Osteocyte (in vitro differentiated cells): ENCODE measurements at places on chromosomes 5 and 9. TPM values are rescaled to one million over a fixed set of nuclear protein-coding genes. Genes with fewer than 3 reads are reported as not detected.

GRCh38 chr9:114072184-114073140 is 5.6 kb downstream of the AMBP start:
- no peaks in the 10 kb centered on the region for H3K4me1 ChIP-seq
- peaks cover 45% of the 10 kb centered on the region for H3K27me3 ChIP-seq
- H3K36me3 ChIP-seq = no peaks in the 10 kb centered on the region
- no peak overlapping the region for H3K4me3 ChIP-seq
- no peak overlapping the region for H3K27ac ChIP-seq

The GDF9 gene
- 0.30 and 0.50 TPM in 2 replicates for total RNA-seq

DNA sequence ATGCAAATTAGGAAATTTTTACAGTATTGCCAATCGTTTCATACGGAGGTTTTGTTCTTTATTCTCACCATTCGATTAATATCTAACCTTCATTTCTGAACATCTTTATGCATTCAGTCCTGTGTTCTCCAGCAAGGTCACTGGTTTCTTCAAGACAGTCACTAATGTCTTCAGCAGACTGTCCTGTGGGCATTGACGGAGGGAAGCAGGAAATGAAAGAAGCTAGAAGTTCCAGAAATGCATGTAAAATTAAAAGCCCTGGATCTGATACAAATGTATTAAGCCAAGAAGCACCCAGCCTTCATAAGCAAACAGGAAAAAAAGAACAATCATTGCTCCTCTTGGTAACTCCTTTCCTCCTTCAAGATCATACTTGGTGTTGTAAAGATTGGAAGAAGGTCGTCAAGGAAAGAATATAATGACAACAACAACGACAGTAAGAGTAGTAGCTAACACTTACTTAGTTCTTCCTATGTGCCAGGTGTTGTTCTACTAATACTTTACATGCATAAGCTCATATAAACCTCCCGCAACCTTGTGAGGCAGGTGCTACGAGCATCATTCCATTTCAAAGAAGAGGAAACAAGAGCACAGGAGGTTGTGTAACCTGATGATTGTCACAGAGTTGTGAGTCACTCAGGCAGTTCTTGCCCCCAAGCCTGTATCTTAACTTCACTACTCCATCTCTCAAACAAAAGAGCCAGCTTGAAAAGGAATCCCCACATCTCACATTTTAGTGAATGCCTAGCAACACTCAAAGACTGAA is 59.9 kb upstream of the CER1 start:
- peaks cover 19% of the 10 kb centered on the region for H3K27me3 ChIP-seq
- no peak overlapping the region for H3K4me3 ChIP-seq
- no peaks in the 10 kb centered on the region for H3K36me3 ChIP-seq
- H3K4me1 ChIP-seq = no peaks in the 10 kb centered on the region

The NOXA1 gene
- total RNA-seq = 1.0 and 1.5 TPM in 2 replicates

The ARL14EPL gene
- total RNA-seq = not detected in 2 replicates

DNA sequence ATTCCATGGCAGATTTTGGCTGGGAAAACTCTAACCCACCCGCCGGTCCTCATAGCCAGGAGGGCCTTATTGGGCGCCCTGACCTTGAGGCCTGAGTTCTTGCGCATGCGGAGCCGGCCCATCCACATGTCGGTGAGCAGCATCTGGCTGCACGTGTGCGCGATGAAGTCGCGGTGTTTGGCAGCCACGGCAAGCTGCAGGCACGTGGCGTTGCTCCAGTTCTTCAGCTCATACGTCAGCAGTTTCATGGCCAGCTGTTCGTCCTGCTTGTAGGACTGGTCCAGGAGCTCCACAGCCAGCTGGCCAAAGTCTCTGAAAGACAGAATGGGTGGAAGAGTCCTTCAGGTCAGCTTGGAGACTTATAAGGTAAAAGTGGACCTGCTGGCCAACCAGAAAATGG is 204.3 kb upstream of the KLF9 start:
- no peak overlapping the region for H3K27ac ChIP-seq
- no peak overlapping the region for H3K4me3 ChIP-seq
- peaks cover 18% of the 10 kb centered on the region for H3K27me3 ChIP-seq
- no peaks in the 10 kb centered on the region for H3K36me3 ChIP-seq
- H3K4me1 ChIP-seq = peaks cover under 1% of the 10 kb centered on the region
- no peak for DNase-seq

- no peaks in the 10 kb centered on the region for H3K36me3 ChIP-seq
- peaks cover 2% of the 10 kb centered on the region for H3K27me3 ChIP-seq
- H3K27ac ChIP-seq = no peak overlapping the region
- no peak for DNase-seq
- no peak overlapping the region for H3K4me3 ChIP-seq
- H3K4me1 ChIP-seq = peaks cover 2% of the 10 kb centered on the region
Observed at GRCh38 chr9:136654820-136655535, 7.7 kb upstream of the EGFL7 start.

GRCh38 chr9:72524820-72525540 is 3.6 kb downstream of the TMC1 start:
- DNase-seq = no peak
- no peaks in the 10 kb centered on the region for H3K36me3 ChIP-seq
- no peak overlapping the region for H3K4me3 ChIP-seq

DNA sequence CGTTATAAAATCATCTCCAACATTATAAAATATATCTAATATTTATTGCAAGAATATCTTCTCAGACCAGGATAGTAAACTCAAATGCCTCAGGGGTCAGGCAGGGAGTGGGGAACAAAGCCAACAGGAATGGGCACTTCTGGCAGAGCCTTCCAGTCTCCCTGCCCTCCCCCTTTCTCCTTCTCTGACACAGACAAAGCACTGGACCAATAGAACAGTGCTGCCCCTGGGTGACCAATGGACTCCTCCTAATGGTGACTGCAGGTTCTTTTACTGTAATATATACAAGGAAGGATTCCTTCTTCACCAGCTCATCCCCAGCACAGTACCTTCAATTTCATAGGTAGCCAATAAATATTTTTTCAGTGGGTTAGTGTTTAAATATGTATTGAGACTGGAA is 31.1 kb upstream of the MAMDC2 start:
- no peak for DNase-seq
- no peak overlapping the region for H3K4me3 ChIP-seq
- H3K36me3 ChIP-seq = no peaks in the 10 kb centered on the region
- no peaks in the 10 kb centered on the region for H3K27me3 ChIP-seq

GRCh38 chr5:130110328-130110727 is 206.1 kb downstream of the CHSY3 start:
- H3K36me3 ChIP-seq = no peaks in the 10 kb centered on the region
- H3K4me3 ChIP-seq = no peak overlapping the region
- peak overlapping the region; percentile 60 for H3K27ac ChIP-seq
- H3K27me3 ChIP-seq = no peaks in the 10 kb centered on the region

The CSF1R gene
- total RNA-seq = 1.1 and 1.2 TPM in 2 replicates

DNA sequence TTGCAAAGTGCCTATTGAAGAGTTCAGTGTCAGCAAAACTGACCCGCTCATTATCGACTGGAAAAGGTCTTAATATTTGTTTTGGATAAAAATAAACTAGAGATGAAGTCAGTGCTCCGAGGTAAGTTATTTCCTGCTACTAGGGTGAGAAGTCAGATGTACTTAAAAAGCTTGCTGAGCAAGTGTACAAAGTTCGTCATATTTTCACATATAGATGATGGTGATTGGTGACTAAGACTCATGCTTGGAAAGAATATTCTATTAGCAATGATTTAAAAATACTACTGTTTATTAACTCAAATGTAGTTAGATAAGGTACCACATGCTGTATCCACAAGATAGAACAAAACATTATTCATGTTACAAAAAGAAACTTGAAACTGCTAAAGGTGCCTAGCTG is 643.7 kb downstream of the GABRG2 start:
- no peaks in the 10 kb centered on the region for H3K27me3 ChIP-seq
- no peaks in the 10 kb centered on the region for H3K4me1 ChIP-seq
- H3K36me3 ChIP-seq = no peaks in the 10 kb centered on the region
- DNase-seq = no peak
- no peak overlapping the region for H3K27ac ChIP-seq

DNA sequence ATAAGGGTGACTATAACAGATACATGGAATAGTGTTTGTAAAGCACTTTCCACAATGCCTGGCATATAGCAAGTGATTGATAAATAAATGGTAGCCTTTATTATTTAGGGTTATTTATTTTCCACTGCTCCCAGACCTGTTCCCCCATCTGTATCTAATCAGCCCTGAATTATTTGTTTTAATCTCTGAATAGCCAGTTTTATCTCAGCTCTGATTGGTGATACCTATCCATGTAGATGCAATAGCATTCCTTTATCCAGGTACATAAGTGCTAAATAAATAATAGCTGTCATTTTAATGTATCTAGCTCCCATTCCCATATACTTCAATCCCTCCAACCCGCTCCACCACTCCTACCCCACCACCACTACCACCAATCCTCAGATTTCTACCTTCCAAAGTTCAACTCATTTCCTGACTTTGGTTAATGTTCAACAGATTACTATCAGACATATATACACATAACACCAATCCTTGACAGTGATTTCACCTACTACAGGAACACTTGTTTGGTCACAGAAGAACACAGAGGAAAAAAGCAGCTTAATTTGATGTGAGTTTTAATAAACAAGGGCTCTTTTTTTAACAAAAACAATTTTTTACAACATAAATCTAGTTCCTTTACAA is 14.0 kb downstream of the PRKAA1 start:
- no peak overlapping the region for H3K27ac ChIP-seq
- H3K4me1 ChIP-seq = peaks cover 20% of the 10 kb centered on the region
- H3K27me3 ChIP-seq = no peaks in the 10 kb centered on the region
- no peak overlapping the region for H3K4me3 ChIP-seq

DNA sequence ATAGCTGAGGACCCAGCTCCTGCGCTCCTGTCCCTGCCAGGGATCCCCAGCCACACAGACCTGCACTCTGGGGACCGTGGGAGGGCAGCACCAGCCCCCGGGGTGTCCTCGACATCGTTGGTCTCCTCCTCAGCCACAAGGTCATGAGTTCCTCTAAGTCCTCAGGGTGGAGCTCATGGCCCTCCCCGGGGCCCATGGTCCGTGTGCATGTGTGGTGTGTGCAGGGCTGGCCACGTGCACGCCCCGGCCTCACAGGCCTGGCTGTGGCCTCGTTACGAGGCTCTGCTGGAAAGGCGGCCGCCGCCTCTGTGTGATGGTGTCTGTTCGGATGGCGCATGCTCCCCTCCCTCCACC is 16.1 kb upstream of the AJM1 start:
- H3K36me3 ChIP-seq = peaks cover 4% of the 10 kb centered on the region
- no peak overlapping the region for H3K27ac ChIP-seq
- H3K27me3 ChIP-seq = no peaks in the 10 kb centered on the region

- H3K27ac ChIP-seq = no peak overlapping the region
- H3K36me3 ChIP-seq = no peaks in the 10 kb centered on the region
Observed at GRCh38 chr9:7615344-7615743, 184.2 kb downstream of the DMAC1 start.

DNA sequence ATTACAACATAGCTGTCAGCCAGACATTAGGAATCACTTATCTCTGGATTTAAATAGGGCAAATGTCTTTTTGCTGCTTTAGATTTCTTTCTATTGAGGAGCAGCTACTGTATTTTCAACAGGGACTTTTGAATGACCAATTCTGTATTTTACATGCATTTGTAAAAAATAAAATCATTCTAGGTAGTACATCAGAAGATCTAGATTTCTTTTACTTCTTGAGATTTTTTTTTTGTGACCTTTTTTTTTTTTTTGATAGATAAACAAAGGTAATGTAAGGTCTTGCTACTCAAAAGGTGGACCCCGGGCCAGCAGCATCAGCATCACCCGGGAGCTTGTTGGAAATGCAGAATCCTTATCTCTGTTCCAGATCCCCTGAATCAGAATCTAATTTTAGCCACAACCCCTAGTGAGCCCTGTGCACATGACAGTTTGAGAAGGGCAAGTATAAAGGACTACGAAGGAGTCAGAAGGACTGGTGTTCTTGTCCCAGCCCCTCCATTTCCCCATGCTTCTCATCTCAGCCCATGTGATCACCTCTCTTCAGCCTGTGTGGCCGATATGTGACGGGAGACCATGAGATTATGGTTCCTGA is 37.7 kb upstream of the CKMT2 start:
- peak overlapping the region; percentile 65 for H3K4me3 ChIP-seq
- H3K27me3 ChIP-seq = peaks cover 42% of the 10 kb centered on the region
- no peak overlapping the region for H3K27ac ChIP-seq

DNA sequence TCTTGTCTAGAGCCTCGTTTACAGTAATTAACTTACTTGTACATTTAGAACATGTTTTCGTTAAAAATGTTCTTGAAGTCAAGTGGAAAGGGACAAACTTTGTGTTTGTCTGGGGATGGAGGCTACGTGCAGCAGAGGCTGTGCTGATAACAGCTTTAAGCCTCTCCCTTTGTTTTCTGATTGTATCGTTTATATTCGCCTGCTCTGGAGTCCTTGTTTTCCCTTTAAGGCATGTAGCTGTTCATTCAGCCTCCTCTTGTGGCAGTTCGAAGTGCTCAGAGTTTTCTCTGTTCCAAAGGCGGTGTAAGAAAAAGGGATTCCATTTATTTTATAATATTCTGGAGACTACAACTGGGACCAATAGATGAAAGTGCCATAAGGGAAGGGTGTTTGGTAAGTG is 1.9 kb downstream of the SLC36A1 start:
- H3K27me3 ChIP-seq = peaks cover 24% of the 10 kb centered on the region
- H3K4me1 ChIP-seq = peaks cover 43% of the 10 kb centered on the region
- H3K36me3 ChIP-seq = peaks cover 7% of the 10 kb centered on the region
- peak overlapping the region; percentile 97 for H3K4me3 ChIP-seq
- no peak for DNase-seq

The PCA3 gene
- not detected in 2 replicates for total RNA-seq

The FAM81B gene
- total RNA-seq = not detected in 2 replicates

The MYO10 gene
- total RNA-seq = 87.8 and 89.5 TPM in 2 replicates

- DNase-seq = no peak
- H3K27me3 ChIP-seq = no peaks in the 10 kb centered on the region
- no peak overlapping the region for H3K27ac ChIP-seq
- H3K4me1 ChIP-seq = no peaks in the 10 kb centered on the region
- no peaks in the 10 kb centered on the region for H3K36me3 ChIP-seq
- H3K4me3 ChIP-seq = no peak overlapping the region
Observed at GRCh38 chr5:107831612-107832395, 161.1 kb upstream of the EFNA5 start.

DNA sequence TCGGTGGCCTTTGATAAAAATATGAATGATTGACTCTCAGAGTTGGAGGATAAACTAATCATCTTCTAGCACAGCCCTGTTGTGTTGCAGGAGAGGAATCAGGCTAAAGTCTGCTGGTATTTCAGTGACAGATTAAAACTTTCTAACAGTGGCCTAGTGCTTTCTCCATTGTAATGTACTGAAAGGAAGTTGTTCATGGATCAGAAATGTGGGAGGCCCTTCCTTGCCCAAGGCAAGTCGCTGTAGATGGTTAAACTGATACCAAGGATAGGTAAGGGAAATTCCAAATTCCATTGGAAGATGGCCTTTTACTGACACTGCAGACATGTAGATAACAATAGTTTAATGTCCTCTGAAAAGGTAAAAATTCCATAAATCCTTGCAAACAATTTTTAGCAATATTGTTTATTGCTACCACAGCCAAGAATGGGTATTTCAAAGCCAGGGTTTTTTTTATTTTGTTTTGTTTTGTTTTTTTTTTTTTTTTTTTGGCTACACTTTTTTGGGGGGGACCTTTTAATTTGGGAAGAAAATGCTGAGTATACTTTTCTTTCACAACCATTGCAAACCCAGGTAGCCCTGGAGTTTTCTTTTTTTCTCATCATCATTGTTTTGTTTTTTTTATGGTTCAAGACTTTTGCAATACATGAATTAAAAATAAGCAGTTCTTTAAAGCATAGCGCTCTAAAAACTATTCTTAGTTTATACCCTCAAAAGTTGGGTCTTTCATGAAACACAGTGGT is 35.5 kb downstream of the WDR36 start:
- H3K4me1 ChIP-seq = no peaks in the 10 kb centered on the region
- no peak for DNase-seq
- no peak overlapping the region for H3K4me3 ChIP-seq
- H3K36me3 ChIP-seq = peaks cover 29% of the 10 kb centered on the region

The FXN gene
- 9.8 and 11.2 TPM in 2 replicates for total RNA-seq

GRCh38 chr9:36575411-36575882 is 2.8 kb downstream of the MELK start:
- H3K27ac ChIP-seq = peak overlapping the region; percentile 92

The ENTREP1 gene
- 0.24 and 0.26 TPM in 2 replicates for total RNA-seq
